Left lung (tissue), 14 donors: ENCODE measurements at places on chromosomes 7 and 10. TPM values are rescaled to one million over a fixed set of nuclear protein-coding genes. Genes with fewer than 3 reads are reported as not detected.

KCND2 gene
- total RNA-seq, result 0.21 TPM

ATRNL1 gene
- total RNA-seq, result 1.1 TPM

PNLIPRP3 gene
- total RNA-seq, result 0.29 TPM

GRCh38 chr10:17129741-17130140 lies at the start of gene CUBN:
Gene CUBN (minus strand): TSS chr10:17129811. CDS start chr10:17129765, 46 bp downstream.
- no peak within 1 kb of the TSS for H3K27ac ChIP-seq
- H3K36me3 ChIP-seq, result no peaks in the 10 kb centered on the region
- no peaks in the 10 kb centered on the region for H3K27me3 ChIP-seq
- no peaks in the 10 kb centered on the region for H3K4me1 ChIP-seq
- H3K4me3 ChIP-seq, result no peak within 1 kb of the TSS
- no peak for DNase-seq

DNA sequence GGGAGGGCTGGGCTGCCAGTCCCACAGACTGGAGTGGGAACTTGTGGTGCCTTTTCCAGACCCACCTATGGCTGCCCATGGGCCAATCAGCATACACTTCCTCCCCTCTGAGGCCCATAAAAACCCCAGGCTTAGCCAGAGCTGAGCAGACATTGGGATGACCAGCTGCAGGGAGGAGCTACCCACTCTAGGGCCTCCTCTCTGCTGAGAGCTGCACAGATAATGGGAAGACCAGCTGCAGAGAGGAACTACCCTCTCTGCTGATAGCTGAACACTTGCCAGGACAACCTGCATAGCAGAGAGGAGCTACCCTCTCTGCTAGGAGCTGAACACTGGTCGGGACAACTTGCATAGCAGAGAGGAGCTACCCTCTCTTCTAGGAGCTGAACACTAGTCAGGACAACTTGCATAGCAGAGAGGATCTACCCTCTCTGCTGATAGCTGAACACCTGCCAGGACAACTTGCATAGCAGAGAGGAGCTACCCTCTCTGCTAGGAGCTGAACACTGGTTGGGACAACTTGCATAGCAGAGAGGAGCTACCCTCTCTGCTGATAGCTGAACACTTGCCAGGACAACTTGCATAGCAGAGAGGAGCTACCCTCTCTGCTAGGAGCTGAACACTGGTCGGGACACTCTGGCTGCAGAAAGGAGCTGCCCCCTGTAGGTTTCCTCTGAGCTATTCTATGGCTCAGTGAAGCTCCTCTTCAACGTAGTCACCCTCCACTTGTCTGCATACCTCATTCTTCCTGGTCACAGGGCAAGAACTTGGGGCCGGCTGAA lies 88.3 kb upstream of the CACUL1 start:
- no peaks in the 10 kb centered on the region for H3K27me3 ChIP-seq
- H3K4me1 ChIP-seq, result no peaks in the 10 kb centered on the region
- no peak overlapping the region for H3K4me3 ChIP-seq
- no peaks in the 10 kb centered on the region for H3K36me3 ChIP-seq
